Heart left ventricle (tissue), 16 donors: ENCODE measurements at places on chromosomes 5 and 9. TPM values are rescaled to one million over a fixed set of nuclear protein-coding genes. Genes with fewer than 3 reads are reported as not detected.

GRCh38 chr5:135482381-135482933 is 30.3 kb upstream of the TIFAB start:
- no peak for DNase-seq

DNA sequence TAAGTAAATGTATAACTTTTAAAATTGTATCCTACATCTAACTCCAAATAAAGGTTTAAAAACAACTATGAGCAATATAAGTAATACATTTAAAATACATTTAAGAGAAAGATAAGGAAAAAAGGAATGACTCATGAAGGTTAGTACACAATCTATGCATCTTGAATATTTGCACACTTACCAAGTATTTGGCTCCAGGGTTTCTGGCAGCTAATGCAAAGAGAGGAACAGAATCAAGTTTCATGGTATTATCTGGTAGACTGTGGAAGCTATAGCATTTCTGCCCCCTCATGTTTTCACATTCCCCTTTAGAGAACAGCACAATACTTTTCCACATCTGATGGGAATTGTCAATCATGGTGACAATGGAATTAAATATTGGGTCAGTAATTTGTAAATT is 132.1 kb downstream of the COX7C start:
- no peak for DNase-seq

GRCh38 chr5:146947181-146947941 is 68.8 kb upstream of the PPP2R2B start:
- no peak for DNase-seq

The ADAMTSL1 gene
- 0.82 TPM for total RNA-seq

The PALM2AKAP2 gene
- total RNA-seq: 38.7 TPM
